ENCODE measurements at places on chromosomes 5 and 9.
A peak's percentile ranks its signal among the peaks of the same experiment; 100 is the strongest.

DNA sequence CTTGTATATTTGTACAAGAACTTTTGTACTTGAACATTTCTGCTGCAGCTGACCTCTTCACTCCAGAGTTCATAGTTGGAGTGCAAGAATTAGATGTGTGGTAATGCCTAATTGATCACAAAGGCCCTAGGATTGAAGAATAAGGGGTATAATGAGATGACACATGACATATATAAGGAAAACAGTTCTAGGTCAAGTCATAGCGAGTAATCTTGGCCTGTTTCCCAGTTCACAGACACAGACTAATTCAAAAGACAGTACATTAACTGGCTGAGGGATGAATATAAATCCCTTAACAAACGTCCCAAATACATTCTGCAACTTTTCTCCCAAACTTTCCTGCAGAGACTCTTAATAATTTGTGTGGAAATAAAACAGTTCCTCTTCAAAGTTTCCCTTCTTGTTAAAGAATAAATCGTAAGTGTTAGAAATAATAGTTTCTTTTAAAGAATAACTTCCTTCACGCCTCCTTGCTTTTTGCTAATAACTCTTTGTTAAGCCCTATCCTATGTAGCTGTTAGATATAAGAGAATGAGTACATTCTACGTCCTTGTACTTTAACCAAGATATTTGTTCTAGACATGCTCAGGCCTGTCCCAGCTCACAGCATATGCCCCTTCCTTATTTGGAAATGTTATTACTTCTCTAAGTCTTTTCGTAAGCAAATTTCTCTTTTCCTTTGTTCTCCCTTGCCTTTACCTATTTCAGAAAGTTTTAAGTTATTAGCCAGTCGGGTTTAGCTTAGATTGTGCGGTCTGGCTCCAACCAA is 556.4 kb upstream of the CTNND2 start:
- no peak for DNase-seq

DNA sequence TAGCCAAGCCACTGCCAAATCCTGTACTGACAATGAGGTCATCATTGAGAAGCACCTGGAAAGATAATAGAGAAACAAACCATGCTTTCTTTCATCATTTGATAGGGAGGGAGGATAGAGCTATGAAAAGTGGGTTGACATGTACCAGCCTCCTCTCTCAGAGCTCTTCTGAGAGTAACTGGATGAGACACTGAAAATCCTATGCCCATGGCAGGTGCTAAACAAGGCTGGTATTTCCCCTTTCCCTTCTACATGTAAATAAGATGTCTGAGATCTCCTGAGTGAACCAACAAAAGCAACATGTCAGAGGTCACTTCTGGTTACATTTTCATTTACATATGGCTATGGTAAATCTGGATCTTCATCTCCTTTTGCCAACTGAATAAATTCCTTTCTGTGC is 45.3 kb upstream of the TRAF1 start:
- DNase-seq = no peak

- DNase-seq = no peak
Observed at GRCh38 chr9:136020671-136021070, 59.5 kb upstream of the UBAC1 start.

GRCh38 chr5:82912462-82912861 is 164.7 kb downstream of the TMEM167A start:
- DNase-seq = no peak

DNA sequence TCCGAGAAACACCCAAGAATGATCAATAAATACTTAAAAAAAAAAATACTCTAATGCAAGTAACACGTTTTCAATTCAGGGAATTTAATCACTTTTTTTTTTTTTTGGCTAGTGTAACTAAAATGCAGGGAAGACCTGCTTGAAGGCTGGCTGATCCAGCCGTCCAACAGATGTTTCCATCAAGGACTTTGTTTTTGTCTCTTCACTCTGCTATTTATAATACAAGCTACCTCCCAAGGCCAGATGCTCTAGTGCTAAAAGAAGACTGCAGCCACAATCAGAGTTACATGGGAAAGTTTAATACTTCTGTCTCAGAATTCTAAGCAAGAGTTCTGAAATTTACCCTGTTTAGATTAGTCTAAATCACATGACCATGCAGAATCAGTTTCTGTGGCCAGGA is 14.5 kb downstream of the TBCA start:
- DNase-seq = no peak

DNA sequence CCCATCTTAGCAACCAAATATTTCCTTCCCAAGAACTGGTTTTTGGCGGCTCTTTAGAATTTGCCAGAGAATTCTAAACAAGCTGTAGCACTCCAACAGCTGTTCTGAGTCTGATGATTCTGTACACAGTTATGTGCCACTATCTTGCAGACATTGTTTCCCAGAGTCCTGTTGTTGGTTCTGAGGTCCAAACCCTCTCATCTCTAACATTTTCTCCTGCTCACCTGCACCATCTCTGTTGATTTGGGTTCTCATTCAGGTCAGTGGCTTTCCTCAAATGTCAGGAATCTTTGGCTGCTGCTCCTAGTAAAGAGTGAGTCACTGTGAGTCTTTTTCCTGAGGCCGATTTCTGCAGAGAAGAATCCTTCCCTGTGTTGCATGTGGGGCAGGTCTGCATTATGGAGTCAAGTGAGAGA is 50.0 kb downstream of the CAMSAP1 start:
- DNase-seq = no peak

GRCh38 chr5:148910686-148911361 is 84.4 kb downstream of the ADRB2 start:
- no peak for DNase-seq

DNA sequence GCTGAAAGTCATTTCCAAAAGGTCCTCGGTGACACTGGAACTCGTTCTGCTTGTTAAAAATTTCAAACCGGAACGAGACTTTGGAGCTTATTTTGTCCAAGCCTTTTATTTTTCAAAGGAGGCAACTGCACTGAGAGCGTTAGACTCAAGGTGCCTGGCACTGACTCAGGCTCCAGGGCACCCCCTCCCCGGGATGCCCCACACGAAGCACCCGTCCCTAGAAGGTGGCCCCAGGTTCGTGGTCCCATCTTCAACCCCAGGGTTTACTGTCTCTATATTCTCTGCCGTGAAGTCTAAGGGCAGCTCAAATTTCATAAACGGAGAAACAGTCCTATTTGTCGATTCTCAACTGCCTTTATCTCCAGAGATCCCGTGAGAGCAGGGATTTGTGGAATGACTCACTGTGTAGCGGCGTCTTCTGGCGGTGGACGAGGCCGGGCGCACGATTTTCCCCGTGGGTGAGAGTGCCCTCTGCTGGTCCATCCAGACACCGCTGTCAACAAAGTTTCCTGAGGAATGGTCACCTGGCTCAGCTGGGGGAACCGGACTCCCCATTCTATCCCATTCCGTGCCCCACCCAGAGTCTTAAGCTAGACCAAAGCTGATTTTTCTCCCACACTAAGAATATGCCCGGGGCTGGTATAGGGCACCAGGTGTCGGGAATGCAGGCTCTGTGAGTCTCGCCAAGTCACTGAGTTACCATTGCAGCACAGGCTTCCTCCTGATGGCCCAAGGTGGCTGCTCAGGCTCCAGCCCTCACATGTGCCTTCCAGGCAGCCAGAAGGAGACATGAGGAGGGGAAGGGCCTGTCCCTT is 27.1 kb upstream of the SLC6A19 start:
- DNase-seq = peak; percentile 45

- no peak for DNase-seq
Observed at GRCh38 chr9:114499941-114500696, 5.2 kb downstream of the WHRN start.

GRCh38 chr5:3201941-3202340 is 393.7 kb upstream of the IRX1 start:
- DNase-seq = no peak

GRCh38 chr5:142360607-142361120 is 35.8 kb upstream of the SPRY4 start:
- no peak for DNase-seq

- DNase-seq = no peak
Observed at GRCh38 chr5:75622564-75622963, 11.3 kb downstream of the ANKDD1B start.

DNA sequence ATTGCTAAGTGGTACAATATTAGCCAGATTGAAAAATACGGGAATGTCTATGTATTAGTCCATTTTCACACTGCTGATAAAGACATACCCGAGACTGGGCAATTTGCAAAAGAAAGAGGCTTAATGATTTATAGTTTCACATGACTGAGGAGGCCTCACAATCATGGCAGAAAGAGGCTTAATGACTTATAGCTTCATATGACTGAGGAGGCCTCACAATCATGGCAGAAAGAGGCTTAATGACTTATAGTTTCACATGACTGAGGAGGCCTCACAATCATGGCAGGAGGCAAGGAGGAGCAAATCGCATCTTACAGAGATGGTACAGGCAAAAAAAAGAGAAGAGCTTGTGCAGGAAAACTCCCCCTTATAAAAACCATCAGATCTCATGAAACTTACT is 32.3 kb upstream of the OLFM1 start:
- DNase-seq = no peak

GRCh38 chr9:109728686-109729300 is 51.2 kb upstream of the PALM2AKAP2 start:
- DNase-seq = no peak

DNA sequence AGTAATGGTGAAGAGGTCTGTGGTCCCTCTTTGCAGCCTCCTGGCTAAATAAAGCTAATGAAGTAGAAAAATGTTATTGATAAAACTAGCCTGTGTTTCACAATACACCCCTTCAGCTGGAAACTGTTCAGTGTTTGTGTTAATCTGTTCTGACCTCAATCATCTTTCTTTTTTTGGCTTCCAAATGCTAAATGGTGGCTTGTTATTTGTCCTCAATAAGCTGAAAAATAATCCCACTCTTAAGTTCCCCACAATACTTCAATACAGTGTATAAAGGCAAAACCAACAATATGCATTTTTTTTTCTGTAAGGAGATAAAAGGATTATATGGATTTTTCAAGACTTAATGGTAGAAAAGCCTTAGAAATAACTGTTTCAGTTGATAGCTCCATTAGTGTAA is 560.5 kb downstream of the TUSC1 start:
- DNase-seq = no peak

DNA sequence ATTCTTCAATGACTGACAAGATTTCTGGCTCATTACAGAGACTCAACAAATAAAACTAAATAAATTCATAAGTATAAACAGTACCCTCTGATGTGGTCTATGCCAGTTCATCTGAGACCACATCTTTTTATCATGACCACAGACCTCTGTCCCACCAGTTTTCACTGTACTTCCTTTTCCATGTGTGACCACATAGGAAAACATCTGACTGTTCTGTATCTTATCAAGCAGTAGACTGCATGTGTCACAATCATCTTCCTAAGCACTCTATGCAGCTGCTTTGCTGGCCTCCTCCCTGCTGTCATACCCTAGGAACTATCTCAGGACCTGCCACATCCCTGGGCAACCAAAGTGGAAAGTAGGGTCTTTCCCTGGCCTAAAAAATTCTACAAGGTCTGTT is 205.0 kb upstream of the ZNF462 start:
- DNase-seq = no peak

GRCh38 chr5:1133510-1134201 is 21.8 kb upstream of the SLC12A7 start:
- no peak for DNase-seq

- no peak for DNase-seq
Observed at GRCh38 chr5:74516211-74516636, 124.3 kb downstream of the ENC1 start.

DNA sequence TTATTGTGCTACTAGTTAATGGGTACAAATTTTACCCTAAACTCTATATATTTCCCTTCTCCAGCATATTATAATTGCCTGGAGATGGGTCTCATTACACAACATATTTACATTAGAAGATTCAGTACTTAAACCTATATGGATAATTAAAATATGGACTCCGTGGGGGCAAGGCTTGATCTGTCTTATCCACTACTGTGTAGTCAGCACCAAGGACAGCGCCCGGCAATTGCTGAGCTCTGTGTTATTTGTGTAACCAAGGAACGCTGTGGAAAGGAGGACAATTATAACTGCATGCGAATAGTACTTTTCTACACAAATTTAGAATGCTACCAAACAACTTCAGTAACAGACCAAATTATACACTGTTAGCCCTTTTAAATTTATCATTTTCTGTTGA is 77.7 kb downstream of the DNAH5 start:
- DNase-seq = no peak

GRCh38 chr5:101047181-101047580 is 144.1 kb upstream of the ST8SIA4 start:
- DNase-seq = no peak

GRCh38 chr9:20620650-20621470 is 1.4 kb downstream of the MLLT3 start:
- DNase-seq = peak; percentile 63

GRCh38 chr5:118461436-118461835 is 526.9 kb downstream of the DTWD2 start:
- DNase-seq = no peak

- DNase-seq = no peak
Observed at GRCh38 chr9:137943655-137944054, 66.1 kb downstream of the CACNA1B start.

- peak; percentile 64 for DNase-seq
Observed at GRCh38 chr5:149035372-149035790, 27.5 kb downstream of the SH3TC2 start.

- no peak for DNase-seq
Observed at GRCh38 chr5:122882831-122883230, 37.4 kb downstream of the SNX24 start.

GRCh38 chr5:135377751-135378680 is 21.0 kb downstream of the MACROH2A1 start:
- DNase-seq = no peak
